ENCODE measurements at places on chromosomes 6 and 20.

DNA sequence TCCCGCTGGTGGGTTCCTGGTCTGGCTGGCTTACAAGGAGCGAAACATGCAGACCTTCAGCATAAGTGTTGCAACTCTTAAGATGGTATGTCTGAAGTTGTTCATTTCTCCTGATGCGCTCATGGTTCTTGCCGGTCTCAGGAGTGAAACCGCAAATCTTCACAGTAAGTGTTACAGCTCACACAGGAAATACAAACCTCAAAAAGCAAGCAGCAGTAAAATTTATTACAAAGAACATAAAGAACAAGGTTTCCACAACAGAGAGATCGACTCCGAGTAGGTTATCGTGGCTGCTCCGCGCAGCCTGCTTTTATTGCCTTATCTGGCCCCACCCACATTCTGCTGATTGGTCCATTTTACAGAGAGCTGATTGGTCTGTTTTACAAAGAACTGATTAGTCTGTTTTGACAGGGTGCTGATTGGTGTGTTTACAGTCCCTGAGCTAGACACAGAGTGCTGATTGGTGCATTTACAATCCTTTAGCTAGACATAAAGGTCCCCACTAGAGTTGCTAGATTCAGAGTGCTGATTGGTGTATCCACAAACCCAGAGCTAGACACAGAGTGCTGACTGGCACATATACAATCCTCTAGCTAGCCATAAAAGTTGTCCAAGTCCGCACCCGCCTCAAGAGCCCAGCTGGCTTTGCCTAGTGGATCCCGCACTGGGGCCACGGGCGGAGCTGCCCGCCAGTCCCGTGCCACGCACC, 39.2 kb downstream of the TRIM27 start:
- DNase-seq = no peak

GRCh38 chr6:6884193-6884627, 223.6 kb upstream of the RREB1 start:
- no peak for DNase-seq

DNA sequence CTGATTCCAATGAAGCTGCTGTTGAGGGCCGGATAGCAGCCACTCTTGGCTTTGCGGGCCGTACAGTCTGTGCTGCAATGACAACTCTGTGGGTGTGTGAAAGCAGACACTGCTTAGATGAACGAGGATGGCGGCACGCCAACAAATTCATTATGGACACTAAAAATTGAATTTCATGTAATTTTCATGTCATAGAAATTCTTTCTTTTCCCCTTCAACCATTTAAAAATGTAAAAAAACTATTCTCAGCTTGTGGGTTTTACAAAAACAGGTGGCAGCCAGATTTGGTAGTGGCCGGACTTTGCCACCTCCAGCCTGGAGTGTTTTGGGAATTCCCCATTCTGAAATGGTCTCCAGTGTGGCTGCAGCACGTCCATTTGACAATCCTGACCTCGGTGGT, 26.0 kb downstream of the MAS1 start:
- DNase-seq = no peak

DNA sequence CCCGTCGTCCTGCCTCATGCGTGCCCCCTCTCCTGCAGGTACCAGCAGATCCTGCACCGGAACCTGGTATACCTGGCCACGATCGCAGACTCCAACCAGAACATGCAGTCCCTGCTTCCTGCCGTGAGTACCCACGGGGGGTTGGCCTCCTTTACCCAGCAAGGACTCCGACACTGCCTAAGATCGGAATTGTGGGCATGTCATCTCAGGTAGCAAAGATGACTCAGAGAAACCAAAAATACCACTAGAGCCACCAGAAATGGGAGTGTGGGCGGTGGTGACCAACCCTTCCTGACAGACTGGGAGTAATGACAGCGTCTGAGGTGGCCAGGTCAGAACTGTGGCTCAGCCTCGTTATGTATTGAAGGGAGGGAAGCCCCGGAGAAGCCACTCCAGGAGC, 16.3 kb downstream of the SS18L1 start:
- no peak for DNase-seq

- DNase-seq = no peak
Observed at GRCh38 chr6:6969761-6970223, 138.0 kb upstream of the RREB1 start.

- DNase-seq = no peak
Observed at GRCh38 chr20:50346374-50347283, 156.0 kb downstream of the CEBPB start.

DNA sequence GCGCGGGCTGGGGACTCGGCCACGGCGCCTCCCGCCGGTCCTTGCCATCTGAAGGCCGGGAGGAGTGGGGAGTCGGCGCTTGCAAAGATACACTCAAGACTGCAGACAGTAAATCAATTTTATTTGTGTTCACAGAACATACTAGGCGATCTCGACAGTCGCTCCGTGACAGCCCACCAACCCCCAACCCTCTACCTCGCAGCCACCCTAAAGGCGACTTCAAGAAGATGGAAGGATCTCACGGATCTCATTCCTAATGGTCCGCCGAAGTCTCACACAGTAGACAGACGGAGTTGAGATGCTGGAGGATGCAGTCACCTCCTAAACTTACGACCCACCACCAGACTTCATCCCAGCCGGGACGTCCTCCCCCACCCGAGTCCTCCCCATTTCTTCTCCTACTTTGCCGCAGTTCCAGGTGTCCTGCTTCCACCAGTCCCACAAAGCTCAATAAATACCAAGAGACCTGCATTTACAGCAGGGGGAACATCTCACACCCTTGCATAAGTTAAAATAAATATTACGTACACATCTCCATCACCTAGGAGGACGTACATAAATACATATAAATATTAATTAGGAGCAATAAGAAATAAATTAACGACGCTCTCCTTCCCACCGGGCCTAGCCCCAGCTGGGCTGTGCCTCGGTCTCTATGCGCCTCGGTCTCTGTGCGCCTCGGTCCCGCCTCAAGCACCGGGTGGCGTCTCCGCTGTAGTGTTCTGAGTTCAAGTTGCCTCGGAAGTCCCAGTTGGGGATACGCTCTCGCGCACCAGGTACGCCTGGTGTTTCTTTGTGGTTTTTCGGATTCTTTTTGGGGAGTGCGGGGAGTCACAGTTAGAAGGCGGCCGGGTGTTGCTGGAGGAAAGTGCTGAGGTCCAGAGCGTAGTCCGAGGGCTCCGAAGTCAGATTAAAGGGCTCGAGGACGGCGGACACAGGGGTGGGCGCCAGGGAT, 889 bp upstream of the FLOT1 start:
- DNase-seq = no peak

DNA sequence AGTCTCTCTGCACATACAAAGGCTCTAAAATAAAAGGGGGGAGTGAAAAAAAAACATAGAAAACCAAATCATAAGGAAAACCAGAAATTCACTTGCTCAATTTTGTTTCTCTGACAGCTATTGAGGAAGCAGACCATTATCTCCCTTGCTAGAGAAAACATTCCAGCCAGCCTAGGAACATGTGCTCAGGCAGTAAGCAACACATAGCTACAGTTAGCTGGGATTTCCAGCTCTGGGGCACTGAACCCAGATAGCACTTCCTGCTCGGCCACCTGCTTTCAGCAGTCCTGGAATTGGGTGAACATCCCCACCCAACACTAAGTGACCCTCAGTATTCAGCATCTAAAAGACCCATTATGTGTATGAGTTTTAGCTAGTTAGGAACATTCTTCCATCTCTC, 61.3 kb downstream of the TNFRSF21 start:
- DNase-seq = no peak

DNA sequence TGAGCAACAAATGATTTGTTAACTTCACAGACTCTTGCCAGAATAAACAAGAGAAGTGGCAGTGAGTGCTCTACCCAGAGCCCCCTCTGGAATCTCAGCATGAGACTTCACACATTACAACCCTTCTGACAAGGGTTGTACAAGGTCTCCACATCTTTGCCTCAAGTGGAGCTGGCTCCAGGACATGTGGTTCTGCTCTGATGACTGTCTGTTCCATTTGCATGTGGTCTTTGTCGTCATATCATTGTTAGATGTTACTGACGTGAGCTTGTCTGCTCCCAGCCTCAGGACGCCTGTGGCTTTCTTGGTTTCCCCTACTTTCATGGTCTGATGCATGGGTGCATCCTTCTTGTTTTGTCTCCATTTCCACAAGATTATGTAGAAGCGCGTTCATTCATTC, 115.0 kb downstream of the SLC24A3 start:
- DNase-seq = no peak

GRCh38 chr20:17431621-17432364, 99.4 kb downstream of the BFSP1 start:
- DNase-seq = no peak

GRCh38 chr6:122276637-122277036, 122.8 kb upstream of the HSF2 start:
- DNase-seq = no peak

GRCh38 chr6:169368200-169368599, 114.6 kb upstream of the THBS2 start:
- no peak for DNase-seq

DNA sequence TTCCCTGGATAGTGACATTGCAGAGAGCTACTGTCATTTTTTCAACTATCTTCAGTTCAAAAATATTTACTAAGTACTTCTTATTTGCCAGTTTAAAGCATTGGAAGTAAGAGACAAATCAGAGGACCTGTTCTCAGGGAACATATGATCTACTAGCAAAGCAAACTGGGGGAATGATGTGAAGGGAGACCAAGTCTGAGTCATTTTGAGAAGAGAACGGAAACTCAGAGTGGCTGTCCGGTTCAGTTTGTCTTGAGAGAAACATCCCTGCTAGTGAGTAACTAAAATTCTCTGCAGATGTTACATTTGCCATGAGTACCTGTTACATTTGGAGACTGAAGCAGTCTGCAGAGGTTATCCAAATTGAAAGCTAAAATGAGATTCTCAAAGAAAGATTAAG, 118.3 kb downstream of the KCNQ5 start:
- DNase-seq = no peak

- DNase-seq = no peak
Observed at GRCh38 chr6:49479308-49479970, 16.3 kb downstream of the CENPQ start.

DNA sequence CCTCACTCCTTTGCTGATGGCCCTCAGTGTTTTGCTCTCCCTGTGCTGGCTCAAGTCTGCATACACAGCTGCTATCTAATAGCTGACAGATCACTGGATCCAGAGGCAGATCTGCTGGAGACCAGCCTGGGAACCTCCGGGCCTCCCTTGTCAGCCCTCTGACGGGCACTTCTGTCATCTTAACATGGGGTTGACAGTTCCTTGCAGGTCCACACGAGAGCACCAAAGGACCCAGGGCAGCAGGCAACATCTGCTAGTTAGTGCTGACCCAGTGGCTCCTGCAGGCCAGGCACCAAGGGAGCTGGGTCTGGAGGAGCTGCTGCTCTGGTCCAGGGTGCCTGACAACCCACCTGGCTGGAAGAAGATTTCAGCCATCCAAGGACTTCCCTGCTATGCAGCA, 208.1 kb downstream of the UST start:
- no peak for DNase-seq

DNA sequence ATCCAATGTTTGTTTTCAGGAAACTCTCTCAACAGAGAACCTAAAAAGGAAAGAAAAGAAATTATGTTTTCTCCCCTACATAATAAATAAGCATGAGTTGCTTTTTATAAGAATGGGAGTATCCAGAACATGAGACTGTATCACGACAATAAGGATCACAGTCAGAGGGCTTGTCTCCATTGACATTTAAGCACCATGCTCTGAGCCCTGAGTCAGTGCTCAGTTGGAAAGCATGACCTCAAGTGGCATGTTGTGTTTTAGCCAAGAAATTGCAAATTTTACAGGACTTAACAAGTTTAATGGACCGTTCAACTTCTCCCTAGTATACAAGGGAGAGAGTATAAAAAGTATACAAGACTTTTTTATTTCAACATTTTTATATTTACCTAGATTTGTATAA, 431.6 kb downstream of the GJA1 start:
- DNase-seq = no peak

DNA sequence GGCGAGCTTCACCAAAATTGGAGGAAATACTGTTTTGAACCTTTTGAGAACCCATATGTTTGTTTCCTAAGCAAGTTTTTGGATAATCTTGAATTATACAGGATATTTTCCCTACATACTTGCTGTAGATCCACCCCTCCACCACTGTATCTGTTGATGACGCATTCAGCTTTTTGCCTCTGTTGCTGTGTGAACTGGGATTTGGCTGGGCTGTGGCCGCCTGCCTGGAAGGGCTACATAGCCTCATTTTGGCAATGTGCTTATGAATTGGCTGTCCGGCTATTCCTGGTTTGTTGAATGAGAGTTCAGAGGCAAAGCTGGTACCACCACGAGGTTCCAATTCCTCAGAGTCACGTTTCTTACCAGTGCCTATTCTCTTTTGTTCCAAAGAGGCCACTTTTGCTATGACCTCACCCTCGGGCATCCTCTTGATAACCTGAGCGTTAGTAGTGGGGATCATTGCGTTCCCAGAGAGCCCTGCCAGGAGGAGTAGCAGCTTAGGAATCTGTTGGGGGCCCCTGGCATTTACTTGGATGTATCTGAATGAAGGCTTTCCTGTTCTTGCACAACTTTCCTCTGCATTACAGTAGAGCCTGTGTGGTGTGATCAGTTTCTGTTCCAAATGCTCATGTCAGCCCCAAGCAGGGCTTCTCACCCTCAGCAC, 6.4 kb downstream of the FAM83D start:
- DNase-seq = no peak

- DNase-seq = no peak
Observed at GRCh38 chr20:51884561-51884960, 82.2 kb upstream of the SALL4 start.

GRCh38 chr20:25461786-25462545, 54.5 kb downstream of the GINS1 start:
- no peak for DNase-seq

GRCh38 chr6:90190752-90191395, 105.8 kb downstream of the BACH2 start:
- no peak for DNase-seq

GRCh38 chr6:145815309-145816274, 997 bp upstream of the FBXO30 start:
- DNase-seq = no peak

- DNase-seq = no peak
Observed at GRCh38 chr6:52718550-52718949, 44.7 kb downstream of the GSTA2 start.

DNA sequence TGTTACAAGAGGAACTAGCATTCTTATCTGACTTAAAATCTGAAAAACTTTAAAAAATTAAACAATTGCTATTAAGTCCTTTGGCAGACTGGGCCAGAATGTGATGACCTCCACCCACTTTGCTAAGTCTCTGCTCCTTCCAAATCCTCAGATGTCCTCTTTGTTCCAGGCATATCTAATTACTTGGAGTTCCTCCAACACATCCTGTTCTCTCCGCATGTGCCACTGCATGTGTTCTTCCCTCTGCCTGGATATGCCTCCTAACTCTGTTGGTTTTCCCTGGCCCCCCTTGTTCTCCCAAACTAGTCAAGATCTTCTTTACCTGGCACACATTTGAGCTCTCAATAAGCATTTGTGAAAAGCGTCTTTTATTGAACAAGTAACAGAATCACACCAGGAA, 23.1 kb downstream of the ELOVL2 start:
- DNase-seq = no peak

DNA sequence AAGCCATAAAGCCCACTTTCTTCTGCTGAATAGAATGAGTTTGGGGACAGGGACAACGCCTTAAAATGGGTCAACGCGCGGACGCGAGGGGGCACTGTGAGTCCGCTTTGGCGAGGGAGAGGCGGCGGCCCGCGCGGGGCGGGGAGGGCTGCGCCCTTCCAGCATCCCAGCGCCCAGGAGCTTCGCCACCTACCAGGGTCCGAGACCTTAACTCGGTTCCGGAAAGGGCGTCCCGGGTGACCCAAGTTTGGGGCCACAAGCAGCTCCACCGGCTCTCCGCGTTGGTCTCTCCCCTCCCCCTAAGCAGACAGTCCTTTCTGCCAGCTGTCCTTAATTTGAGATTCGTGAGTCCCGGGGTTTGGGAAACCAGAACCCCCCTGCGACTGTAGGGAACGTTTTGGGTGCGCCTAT, 1.8 kb upstream of the SAMD5 start:
- no peak for DNase-seq

- no peak for DNase-seq
Observed at GRCh38 chr6:1643830-1644445, 34.2 kb downstream of the FOXC1 start.
